ENCODE measurements at places on chromosomes 4 and X.

DNA sequence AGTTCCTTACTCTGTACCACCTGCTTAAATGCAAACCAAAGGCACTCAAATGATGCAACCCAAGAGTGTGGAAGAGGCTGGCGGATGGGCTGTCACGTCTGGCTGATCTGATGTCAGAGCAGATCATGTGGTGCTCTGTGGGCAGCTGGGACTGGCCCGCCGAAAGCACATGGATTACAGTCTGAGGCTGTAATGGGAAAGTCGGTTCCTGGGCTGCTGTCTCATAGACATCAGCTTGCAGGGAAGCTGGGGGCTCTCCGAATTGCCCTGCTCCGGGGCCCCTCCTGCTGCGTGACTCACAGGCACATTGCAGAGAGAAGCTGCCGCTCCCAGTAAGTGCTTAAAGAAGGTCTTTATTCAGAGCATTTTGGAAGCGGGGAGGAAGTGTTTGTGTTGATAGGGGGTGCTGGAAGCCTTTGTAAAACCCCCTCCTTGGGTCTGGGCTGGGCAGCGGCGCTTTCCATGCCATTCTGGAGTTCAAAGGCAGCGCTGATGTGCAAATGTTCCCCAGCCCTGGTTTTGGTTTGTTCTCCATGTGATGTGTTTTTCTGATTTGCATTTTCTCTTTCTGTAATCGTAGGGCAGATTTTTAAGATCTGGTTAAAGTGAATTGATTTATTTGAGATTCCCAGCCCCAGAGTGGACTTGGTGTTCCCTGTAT lies 181.1 kb downstream of the LARP7 start:
- peak; percentile 11 for DNase-seq

GRCh38 chrX:94178145-94178788 lies 504.3 kb downstream of the FAM133A start:
- no peak for DNase-seq

GRCh38 chr4:49032440-49033161 lies 46.5 kb downstream of the CWH43 start:
- DNase-seq = no peak

DNA sequence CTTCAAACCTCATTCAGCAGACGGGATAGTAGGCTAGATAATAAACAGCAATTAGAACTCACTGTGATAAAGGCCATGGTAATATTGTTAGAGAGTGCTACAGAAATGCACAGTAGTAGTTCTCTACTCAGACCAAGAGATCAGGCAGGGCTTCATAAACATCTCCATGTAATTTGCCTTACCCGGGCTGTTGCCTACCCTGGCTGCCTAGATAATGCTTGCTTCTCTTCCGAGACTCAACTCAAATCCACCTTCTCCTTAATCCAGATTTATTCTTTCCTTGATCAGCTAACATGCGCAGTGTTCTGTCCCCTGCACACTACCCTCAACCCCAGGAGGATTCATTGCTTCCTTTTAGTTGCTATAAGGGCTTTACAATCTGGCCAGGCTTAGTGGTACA lies 21.8 kb downstream of the ANK2 start:
- no peak for DNase-seq

- no peak for DNase-seq
Measured at GRCh38 chr4:105934386-105934785, 39.1 kb downstream of the NPNT start.

DNA sequence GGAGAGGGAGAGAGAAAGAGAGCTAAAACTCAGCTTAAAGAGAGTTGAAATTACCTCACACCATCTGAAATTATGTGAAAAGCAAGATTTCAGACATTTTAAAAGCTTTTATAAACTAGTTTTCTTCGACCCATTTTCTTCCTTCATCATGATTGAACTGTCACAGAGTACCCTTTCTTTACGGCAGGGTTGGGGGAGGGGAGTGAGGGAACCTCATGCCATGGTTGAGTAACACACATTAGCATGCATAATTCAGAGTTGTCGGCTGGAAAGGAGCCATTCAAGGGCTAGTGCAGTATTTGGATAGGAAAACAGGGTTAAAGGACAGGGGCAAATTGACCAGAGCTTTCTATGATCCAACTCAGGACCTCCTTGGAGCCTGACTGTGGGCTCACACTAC lies 46.2 kb downstream of the PCDH19 start:
- no peak for DNase-seq

DNA sequence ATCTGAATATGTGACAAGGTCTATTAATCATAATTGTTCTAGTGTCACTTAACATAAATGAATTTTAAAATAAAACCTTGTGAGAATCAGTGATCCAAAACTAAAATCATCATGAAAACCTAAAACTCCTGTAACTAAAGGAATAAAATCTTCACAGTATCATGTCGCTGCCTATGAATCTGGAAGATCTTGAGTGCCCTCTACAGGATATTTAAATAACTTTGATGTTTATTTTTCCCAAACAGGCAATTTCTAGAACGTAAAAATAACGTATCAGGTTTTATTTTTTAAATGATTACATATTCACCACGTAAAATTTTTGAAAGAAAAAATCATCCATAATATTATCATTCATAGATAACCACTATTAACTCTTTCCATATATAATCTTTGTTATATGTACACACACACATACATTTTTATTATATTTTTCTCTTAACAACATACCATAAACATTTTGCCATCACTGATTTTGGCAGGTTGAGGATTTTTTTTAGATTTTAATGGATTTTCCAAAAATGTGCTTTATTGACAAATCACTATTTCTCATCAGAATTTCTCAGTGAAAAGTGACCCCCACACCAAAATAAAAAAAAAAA lies 79.6 kb downstream of the COMMD8 start:
- no peak for DNase-seq

DNA sequence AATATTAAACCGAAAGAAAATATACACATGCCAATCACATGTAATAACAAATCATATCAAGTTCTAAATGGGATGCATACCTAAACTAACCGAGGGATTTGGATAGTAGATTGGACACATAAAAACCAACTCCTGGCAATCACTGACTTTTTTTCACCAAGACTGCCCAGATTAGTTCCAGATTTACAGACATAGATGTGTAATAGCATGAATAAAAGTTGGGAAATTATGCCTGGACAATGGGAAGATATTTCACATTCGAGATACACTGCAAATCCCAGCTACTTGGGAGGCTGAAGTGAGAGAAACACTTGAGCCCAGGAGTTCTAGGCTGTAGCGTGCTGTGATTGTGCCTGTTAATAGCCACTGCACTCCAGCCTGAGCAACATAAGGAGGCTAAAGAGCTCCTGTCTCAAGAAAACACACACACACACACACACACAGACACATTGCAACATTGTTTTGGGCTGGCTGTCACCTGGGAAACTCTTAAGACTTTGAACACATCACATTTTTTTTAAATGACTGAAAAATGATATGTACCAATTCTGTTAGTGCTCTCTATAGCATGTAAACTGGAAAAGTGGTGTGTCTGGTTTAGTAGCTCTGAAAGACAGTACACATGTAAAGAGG lies 5.7 kb downstream of the RAB40A start:
- DNase-seq = no peak

- DNase-seq = no peak
Measured at GRCh38 chr4:101348367-101348827, 1.1 kb upstream of the PPP3CA start.

DNA sequence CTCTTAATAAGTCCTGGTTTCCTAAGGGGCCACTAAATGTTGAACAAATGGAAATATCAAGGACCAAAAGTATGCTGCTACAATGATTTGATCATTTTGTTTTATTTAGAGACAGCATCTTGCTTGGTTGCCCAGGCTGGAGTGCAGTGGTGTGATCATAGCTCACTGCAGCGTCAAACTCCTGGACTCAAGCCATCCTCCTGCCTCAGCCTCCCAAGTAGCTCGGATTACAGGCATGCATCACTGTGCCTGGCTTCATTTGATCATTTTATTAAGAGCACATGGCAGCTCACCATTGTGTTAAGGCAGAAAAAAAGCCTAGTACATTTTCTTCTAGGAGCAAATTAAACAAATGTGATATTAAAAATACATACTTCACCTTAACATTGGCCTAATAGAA lies 52.7 kb downstream of the DCLK2 start:
- no peak for DNase-seq

DNA sequence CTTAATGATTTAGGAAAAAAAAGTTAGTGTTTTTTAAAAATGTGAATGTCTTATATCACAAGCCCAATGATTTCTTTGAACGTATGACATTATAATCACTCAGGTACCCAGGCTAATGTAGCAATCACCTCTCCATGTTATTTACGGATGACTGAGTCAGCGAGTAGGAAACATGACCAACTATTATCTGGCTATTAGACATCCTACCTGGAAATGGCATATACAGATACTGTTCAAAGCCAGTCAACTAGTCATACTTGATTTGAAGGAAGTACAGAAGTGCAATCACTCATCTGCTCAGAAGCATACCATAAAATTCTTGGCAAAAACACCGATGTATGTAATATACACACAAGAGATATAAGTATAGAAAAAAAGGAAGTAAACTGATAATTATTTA lies 732.5 kb downstream of the ARAP2 start:
- no peak for DNase-seq

- no peak for DNase-seq
Measured at GRCh38 chrX:87045352-87045751, 472.2 kb upstream of the KLHL4 start.

DNA sequence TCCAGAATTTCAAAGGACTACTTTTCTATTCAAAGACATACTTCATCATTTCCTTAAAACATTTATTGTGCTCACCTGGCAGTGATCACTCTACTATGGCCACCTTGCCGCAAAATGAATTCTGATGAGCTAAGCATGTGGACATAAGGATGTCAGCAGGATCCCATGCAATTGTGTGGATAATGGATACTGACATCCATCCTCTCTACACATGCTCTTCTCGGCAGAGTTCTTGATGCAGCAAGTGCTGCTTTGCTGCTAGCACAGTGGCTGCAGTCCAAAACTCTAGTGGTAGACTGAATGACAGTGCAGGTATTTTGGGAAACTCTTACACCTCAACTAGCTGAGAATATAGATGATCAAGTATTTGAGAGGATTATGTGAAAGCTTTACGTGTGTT lies 168.0 kb downstream of the BANK1 start:
- DNase-seq = no peak

DNA sequence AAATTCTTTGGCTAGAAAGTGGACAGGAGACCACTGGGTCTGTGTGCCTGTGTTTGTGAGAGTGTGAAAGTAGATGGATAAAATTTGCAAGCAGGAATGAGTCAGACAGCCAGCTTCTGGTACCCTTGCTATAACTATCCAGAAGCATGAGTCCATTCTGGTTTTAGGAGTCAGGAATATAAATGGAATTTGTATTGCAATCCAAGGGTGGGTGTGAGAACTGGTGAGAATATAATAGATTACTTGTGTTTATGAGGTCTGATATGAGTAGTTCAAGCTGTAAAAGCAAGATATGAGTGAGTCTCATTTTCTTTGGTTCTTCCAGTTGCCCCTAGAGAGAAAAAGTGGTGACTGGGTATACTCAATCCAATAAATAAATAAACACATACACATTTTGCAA lies 212.7 kb upstream of the TAPT1 start:
- DNase-seq = no peak

GRCh38 chr4:184306470-184306869 lies 88.8 kb upstream of the ENPP6 start:
- DNase-seq = no peak

- DNase-seq = no peak
Measured at GRCh38 chr4:60002603-60003337, 1197.4 kb upstream of the ADGRL3 start.

- no peak for DNase-seq
Measured at GRCh38 chr4:114921790-114922591, 191.4 kb downstream of the NDST4 start.

GRCh38 chrX:101252634-101253033 lies 33.0 kb downstream of the DRP2 start:
- DNase-seq = no peak

GRCh38 chr4:110041735-110042134 lies 129.1 kb downstream of the EGF start:
- DNase-seq = no peak

DNA sequence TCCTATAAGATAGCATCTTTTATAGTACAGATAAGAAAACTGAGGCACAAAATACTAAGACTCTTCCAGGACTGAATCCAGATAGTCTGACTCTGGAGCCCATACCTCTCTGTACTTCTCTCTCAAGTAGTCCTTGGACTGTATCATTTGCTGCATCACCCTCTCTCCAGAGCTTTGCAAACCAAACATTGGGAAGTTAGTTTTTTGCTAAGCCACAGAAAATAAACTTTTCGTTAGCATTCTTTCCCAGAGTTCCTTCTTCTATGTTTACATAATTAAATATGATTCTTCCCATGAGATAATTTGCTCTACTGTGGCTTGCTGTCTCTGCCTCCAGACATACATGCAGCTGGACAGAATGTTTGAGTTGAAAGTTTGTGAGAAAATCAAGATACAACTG lies 22.0 kb downstream of the PPEF2 start:
- no peak for DNase-seq

GRCh38 chr4:172125443-172125842 lies 312.2 kb downstream of the GALNTL6 start:
- DNase-seq = no peak

DNA sequence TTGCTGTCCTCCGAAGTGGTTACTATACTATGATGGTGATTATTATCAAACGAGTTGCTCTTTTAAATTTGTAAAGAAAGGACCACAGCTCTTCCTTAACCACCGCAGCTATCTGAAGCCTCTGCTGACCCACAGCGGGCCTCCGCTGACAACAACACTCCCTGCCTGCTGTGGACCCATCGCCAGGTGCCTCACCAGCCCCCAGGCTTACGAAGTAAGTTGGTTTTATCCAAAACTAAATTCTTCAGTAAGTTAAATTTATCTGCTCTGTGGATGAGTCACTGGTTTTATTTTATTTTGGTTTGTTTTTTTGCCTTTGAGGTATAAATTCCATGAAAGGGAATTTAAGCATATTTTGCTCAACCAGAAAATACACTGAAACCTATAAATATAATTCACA lies 54.7 kb downstream of the SLC9A6 start:
- DNase-seq = no peak

GRCh38 chr4:5701971-5702370 lies 6.4 kb downstream of the EVC2 start:
- DNase-seq = no peak

DNA sequence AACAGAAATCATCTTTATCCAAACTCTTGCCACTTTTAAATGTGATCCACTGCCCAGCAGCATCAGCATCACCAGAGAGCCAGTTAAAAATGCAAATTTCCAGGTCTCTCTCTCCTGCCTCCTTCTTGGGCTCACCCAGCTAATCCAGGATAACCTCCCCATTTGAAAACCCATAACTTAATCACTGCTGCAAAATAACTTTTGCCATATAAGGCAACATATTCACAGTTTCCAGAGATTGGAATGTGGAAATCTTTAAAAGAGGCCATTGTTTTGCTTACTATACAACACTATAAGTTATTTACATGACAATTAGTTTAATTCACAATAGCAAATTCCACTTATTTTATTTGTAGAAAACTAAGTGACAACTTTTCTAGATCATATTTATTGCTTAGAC lies 4.8 kb upstream of the EXOSC9 start:
- DNase-seq = no peak

Data from CD4-positive, alpha-beta T cell treated with Interferon gamma for 1 hour (primary cell).